ENCODE measurements at places on chromosomes 11 and 22.

GRCh38 chr22:25113316-25113721 lies 86.3 kb upstream of the CRYBB3 start:
- no peak for DNase-seq

DNA sequence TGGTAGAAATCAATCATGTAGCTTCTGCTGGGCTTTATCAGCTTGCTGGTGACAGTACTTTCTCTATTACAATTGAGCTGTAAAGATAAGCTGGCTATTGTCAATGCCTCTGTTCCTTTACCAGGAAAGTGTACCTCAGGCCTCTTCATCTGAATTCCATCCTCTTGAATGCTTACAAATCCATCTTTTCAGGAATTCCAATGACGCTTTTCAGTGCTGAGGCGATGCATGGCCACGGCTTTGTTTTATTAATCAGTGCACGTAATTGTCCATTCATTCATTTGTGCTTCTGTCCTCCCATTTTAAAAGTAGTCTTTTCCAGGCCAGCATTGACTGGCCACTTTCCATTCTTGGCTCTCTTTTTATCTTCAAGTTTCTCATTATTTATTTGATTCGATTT lies 202.0 kb downstream of the PGR start:
- no peak for DNase-seq

DNA sequence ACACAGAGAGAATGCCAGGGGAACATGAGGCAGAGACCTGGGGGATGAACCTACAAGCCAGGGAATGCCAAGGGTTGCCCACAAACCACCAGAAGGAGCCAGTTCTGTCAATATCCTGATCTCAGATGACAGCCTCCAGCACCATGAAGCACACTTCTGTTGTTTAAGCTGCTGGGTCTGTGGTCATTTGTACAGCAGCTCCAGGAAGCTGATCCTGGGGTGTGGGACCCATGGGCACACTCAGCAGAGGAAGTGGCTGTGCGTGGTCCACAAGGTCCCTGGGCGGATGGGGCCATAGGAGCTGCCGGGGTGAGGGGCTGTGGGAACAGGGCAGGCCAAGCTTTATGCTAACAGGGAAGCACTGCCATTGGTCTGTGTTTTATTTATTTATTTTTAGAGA lies 12.1 kb downstream of the PPM1F start:
- no peak for DNase-seq

DNA sequence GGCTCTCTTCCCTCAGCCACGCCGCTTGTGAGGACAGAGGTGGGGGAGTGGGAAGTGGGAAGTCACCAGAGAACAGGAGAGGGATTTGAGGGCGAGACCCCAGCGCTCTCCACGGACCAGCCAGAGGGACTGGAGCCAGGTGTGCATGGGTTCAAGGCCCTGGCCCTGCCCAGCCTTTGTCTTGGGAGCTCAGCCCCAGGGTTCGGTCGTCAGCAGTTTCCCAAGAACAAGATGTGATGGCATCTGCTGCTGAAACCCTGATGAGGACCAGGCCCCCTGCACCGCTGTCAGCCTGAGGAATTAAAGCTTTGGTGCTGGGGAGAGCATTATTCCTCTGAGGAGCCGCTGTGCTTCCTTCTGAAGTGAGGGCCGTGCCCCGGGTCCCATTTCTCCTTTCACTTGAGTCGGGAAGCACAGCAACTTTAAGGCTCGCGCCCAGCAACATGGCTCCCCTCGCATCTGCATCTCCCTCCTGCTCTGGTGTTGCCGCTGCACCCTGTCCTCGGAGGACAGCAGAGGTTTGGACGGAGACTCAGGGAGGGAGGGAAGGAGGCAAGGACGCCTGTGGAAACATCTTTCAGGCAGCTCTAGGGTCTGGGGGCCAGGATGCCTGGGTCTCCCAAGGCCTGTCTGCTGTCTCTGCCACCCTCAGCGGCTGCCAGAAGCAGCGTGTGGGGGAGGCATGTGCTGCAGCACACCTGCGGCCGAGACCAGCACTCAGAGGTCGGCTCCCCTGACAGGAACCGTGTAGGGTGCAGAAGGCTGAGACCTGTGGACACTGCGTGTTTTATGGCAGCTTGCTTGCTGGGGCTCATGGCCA lies 3.8 kb downstream of the IFITM5 start:
- no peak for DNase-seq

DNA sequence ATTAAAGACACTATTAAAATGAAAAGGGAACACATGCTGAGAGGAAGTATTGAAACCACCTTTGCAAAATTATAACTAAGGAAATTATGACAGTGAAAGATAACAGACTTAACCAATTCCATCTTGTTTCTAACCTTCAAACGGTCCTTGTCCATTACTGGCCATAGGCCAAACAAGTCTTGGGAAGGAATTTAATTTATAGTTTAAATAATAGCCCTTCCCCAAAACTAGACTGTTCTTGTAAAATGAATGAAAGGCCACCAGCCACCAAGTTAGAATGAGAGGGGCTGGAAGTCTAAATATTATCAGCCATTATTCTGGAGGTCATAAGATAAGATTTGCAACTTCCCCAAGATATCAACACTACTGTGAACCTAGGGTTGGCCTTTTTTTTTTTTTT lies 1.8 kb upstream of the TALDO1 start:
- DNase-seq: no peak

DNA sequence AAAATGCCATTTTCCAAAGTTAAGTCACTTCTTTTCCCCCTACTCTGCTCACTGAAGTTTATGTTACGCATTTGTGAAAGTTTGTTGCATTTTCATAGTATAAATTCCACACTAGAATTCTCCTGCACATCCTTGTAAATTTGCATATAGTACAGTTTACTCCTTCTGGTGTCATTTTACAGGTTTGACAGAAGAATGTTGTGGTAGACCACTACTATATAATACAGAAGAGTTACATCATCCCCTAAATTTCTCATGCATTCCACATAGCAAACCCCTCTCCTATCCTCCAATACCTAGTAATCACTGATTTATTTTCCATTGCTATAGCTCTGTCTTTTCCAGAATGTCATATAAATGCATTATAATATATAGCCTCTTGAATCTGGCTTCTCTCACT lies 64.5 kb downstream of the CCDC73 start:
- peak; percentile 16 for DNase-seq

DNA sequence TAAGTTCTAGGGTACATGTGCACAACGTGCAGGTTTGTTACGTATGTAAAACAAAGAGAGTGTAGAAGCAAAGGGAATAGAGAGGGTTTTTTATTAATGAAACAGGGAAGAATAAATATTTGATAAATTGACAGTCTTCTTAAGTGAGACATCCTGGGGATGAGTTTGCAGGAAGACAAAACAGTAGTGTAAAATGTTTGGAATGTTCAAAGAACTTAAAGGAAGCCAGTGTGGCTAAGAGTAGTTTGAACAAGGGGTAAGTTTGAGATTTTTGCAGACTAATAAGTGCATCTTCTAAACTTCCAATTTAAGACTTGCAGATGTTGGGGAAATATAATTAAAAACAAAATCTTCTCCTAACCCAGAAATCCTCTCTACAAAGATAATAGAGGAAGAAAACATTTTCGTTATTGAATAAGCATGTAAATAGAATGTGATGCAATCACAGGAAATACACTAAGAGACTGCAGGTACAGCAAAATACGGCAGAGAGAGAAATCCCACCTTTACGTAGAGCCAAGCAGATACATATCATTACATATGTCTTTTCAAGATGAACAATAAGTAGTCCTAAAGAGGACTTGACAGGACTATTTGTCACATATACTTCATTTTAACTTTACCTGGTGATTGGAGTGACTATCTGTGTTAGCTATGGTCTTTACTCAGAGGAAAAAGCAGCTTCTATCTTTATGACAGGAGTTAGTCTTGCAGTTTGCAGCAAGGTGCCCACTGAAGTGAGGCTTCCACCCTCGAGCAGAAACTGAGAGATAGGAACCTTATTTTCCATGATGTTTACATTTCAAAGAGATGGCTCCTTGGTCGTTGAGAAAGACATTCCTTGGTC lies 402.1 kb downstream of the CNTN5 start:
- peak; percentile 55 for DNase-seq

DNA sequence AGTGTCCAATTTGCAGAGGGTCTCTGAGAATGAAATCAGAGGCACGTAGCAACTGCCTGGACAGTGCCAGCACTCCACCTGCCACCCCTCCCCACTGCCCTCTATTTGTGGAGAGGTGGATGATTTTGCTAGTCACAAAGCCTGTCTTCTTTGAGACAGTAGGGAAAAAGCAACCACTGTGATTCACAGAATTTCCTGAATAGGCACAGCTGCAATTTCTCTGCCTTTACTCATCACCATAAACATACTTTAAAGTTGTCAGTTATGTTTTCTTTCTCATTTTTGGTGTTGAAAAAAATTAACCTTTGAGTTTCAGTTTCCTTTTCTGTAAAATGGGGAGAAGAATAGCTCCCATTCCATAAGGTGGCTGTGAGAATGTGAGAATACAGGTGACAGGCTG lies 134.3 kb downstream of the TEAD1 start:
- DNase-seq: peak; percentile 75

GRCh38 chr11:85831050-85831449 lies 20.1 kb upstream of the SYTL2 start:
- DNase-seq: no peak

DNA sequence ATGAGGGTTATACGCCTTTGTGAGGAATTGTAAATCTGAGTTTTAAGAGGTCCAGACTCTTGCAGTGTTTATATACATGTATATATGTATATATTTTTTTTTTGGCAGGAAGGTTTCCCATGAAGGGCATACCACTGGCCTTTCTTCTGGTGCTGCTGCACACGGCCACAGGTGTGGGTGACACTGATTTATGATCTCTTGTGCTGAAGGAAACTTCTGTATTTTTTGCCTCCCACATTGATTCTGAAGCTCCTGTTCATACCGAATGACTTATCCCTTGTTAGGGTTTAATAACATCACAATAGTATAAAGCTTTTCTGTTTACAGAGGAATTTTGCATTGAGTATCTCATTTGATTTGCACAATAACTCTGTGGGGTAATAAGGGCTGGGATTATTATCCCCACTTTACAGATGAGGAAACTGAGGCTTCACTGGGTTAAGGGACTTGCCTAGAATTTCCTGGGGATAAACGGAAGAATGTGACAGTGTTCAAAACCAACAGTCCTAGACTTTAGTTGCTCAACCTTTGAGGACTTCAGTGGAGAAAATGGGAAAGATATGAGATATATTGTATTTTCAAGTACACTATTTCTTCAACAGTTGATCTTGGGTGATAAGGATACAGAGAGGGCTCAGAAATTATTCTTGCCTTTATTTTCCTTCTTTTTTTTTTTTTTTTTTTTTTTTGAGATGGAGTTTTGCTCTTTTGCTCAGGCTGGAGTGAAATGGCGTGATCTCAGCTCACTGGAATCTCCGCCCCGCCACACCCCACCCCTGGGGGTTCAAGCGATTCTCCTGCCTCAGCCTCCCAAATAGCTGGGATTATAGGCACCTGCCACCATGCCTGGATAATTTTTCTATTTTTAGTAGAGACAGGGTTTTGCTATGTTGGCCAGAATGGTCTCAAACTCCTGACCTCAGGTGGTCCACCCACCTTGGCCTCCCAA lies 70.1 kb downstream of the MICAL2 start:
- peak; percentile 56 for DNase-seq

DNA sequence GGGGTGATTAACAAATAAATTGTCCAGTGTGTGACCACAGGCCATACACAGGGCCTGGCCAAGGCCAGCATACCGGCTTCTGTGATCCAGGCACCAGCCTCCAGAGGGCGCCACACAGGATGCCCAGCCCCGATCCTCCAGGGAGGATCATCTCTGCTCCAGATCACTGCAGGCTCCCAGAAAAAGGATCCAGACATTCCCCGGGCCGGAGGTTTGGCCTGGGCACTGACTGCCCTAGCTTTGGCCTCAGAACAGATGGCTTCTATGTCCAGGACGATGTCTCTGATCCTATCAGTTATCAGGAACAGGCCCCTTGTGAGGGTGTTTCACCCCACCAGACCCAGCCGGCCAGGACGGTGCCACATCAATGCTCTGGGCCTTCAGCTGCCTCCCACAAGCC lies 74.5 kb upstream of the LMO1 start:
- peak; percentile 53 for DNase-seq

DNA sequence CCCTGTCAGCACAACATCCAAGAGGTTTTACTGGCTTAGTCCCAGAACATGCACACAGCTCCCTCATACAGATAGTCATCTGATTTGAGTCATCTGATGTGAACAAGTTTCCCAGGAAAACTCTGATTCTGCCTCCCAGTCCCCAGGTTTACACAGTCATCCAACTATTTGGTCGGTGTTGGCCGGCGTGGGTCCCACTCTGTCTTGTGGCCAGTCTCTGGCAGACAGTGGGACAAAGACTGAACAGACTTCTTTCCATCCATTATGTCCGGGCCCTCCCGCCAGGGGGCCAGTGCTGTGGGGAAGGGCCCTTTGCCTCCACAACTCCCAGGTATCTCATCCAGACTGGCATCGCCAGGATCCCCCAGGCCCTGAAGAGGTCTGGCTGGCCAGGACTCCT lies 60.0 kb downstream of the BTG4 start:
- DNase-seq: peak; percentile 78

DNA sequence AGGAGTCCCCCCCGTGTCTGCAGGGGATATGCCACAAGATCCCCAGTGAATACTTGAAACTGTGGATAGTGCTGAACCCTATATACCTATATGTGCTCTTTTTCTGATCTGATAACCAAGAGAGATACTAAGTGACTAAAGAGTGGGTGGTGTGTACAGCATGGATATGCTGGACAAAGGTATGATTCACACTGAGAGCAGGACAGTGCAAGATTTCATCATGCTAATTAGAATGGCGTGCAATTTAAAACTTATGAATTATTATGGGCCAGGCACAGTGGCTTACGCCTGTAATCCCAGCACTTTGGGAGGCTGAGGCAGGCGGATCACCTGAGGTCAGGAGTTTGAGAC lies 90.2 kb upstream of the ALKBH3 start:
- DNase-seq: peak; percentile 70

DNA sequence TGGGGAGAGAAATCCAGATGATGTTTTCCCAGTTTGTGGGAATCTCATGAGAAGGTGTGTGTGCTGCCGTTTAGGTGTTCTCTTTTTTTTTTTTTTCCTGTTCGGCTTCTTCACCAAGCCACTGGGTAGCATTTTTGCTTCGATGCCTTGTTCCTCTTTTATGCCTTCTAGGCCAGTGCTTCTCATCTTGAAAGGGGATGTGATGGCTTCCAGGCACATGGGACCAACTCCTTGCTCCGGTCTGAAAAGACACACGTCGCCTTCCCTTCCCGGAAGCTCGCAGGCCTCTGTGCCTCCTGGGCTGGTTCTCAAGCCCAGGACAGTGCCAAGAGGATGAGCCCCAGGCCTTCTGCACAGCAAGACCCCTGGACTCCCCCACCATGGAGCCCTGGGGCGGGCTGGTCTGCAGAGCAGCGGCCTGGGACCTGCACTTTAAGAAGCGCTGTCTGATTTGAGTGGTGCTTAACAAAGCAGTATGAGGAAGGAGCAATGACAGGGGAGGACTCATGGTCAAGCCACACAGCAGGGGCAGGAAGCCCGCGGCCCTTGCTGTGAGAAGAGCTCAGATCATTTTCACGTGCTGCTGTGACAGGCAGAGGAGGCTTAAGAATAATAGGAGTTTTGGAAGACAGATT lies 158.8 kb downstream of the MPPED1 start:
- no peak for DNase-seq

- no peak for DNase-seq
Observed at GRCh38 chr11:90355200-90355599, 132.4 kb upstream of the CHORDC1 start.

GRCh38 chr11:23103416-23103815 lies 243.1 kb upstream of the CCDC179 start:
- DNase-seq: no peak

Data from ELR (cell line).